ENCODE measurements at places on chromosomes 3 and 15. TPM values are rescaled to one million over a fixed set of nuclear protein-coding genes. Genes with fewer than 3 reads are reported as not detected.
A peak's percentile ranks its signal among the peaks of the same experiment; 100 is the strongest.

DNA sequence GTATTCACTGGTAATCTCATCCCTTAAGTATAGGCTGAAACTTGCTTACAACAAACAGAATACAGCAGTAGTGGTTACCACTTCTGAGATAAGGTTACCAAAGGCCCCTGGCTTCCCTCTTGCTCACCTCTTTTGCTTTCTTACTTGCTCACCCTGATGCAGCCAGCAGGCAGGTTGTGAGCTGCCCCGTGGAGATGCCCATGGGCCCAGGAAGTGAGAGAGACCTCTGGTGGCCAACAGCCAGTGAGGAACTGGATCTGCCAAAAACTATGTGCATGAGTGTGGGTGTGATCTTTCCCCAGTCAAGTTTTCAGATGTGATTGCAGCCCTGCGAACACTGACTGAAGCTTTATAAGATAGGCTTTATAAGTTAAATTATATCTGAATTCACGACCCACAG is 48.7 kb downstream of the NMNAT3 start:
- DNase-seq: peak; percentile 71

- DNase-seq: no peak
Measured at GRCh38 chr3:131174752-131175151, 148.1 kb downstream of the NEK11 start.

Gene RAB6B
- 12.3 TPM for total RNA-seq

Gene NANOGP8
- total RNA-seq: 91.5 TPM

Gene RPL39L
- total RNA-seq: 70.8 TPM

Gene SST
- not detected for total RNA-seq

- no peak for DNase-seq
Measured at GRCh38 chr3:148845756-148846395, 18.3 kb downstream of the CPB1 start.

Data from H9 (cell line).